ENCODE measurements at places on chromosomes 13 and 19.

DNA sequence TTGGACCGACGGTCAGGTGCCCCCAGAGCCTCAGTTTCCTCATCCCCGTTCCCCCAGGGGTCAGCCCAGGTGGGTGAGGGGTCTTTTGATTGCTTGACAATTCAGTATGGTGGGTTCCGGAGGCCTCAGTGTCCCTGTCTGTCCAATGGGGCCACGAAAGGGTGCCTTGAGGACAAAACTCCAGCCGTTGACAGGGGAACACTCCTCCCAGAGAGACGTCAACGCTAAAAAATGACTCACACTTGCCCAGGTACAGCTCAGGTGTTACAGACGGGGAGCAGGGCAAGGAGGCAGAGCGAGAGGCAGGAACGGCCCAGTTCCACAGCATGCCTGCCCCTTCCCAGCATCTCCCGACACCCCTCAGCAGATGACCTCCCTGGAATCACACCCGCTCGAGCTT lies 1.8 kb downstream of the TNFAIP8L1 start:
- DNase-seq, result no peak

- no peak for DNase-seq
Measured at GRCh38 chr19:7360393-7360984, 11.8 kb downstream of the ARHGEF18 start.

DNA sequence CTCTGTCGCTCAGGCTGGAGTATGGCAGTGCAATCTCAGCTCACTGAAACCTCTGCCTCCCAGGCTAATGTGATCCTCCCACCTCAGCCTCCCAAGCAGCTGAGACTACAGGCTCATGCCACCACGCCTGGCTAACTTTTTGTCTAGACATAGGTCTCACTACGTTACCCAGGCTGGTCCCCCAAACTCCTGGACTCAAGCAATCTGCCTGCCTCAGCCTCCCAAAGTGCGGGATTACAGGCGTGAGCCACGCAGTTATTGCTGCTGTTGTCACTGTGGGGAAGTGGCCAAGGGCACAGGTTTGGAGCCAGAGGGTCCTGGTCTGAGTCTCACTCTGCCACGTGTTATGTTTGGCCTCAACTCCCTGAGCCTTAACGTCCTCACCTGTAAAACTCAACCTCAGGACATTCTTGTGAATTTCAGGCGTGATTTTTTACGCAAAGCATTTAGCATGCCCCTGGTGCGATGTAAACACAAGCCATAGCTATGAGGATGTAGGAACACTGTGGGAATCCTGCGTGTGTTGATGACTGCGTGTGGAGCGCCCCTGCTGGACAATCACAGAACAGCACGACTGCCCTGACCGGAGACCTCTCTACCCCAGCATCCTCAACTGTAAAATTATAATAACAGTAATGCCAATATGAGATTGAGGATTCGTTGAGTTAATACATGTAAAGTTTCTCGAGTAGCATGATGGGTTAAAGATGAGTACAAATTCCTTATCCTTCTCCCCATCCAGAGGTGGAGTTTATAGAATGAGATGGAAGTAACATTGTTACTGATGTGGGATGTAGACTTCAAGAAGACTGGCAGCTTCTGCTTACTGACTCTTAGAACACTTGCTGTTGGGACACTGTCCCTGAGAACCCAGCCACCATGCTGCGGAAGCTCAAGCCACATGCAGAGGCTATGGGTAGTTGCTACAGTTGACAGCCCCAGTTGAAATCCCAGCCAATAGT lies 41.8 kb upstream of the PNMA8B start:
- peak; percentile 44 for DNase-seq

- DNase-seq, result no peak
Measured at GRCh38 chr19:40797963-40798682, 868 bp upstream of the EGLN2 start.

DNA sequence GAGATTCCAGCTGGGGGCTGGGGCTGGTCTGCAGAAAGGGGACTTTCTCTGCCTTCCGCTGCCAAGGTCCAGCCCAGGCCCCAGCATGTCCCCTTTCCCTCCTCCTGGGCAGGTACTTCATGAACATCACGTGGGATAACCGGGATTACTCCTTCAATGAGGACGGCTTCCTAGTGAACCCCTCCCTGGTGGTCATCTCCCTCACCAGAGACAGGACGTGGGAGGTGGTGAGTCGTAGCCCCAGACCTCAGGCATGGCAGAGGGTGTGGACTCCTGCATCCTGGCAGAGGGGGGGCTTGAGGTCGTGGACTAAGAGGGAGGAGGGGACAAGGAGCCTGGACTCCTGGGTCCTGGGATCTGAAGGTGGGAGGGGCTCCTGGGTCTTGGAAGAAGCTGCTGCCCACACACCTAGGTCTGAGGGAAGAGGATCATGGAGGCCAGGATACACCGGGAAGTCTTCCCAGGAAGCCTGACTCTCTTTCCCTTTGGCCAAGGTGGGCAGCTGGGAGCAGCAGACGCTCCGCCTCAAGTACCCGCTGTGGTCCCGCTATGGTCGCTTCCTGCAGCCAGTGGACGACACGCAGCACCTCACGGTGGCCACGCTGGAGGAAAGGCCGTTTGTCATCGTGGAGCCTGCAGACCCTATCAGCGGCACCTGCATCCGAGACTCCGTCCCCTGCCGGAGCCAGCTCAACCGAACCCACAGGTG lies 20.6 kb downstream of the GRIN2D start:
- DNase-seq, result no peak

- DNase-seq, result no peak
Measured at GRCh38 chr13:55577082-55577846, 1563.5 kb upstream of the PRR20A start.

GRCh38 chr19:35041548-35042055 lies at the start of gene HPN:
Gene HPN (plus strand): TSS chr19:35041721. CDS start chr19:35042507, 786 bp downstream.
- DNase-seq, result no peak

DNA sequence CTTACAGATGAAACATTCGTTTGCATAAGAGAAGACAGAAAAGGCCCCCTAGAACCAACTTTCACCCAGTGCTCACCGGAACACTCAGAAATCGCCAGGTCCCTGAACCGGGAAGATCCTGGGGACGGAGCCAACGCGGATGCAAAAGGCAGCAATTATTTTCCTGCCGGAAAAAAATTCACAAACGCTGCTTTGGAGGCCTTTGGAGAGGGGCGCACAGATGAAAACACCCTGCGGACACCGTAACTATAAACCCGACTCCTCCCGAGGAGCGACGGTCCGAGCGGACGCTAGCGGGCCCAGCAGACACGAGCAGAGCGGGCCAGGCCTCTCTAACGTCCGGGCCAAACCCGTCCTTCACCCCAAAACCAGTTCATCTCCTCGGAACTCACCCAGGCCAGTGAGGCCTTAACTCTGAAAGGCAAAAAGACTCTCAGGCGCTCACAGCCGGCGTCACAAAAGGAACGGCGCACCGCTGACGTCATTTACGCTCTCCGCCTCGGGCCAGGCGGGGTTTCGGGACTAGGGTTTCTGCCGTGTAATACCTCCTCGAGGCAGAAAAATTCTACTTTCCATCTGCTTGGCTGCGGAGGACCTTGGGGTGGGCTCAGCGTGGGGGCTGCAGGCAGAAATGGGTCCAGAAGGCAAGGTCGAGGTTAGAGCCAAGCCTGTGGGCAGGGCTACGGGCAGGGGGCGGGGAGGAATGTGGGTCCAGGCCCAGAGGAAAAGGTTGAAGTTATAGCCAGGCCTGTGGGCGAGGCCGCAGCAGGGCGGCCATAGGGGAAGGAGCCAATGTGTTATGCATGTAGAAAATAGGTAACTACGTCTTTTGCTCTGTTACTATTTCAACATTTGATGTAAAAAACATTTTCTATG lies at the start of gene ZNF426:
TSS of gene ZNF426 (minus strand) at position 463 of the 876 bp plus-strand sequence. CDS start 2,413 bp downstream, outside the sequence.
- DNase-seq, result peak; percentile 67

GRCh38 chr13:73146707-73147106 lies 87.9 kb downstream of the KLF5 start:
- no peak for DNase-seq

DNA sequence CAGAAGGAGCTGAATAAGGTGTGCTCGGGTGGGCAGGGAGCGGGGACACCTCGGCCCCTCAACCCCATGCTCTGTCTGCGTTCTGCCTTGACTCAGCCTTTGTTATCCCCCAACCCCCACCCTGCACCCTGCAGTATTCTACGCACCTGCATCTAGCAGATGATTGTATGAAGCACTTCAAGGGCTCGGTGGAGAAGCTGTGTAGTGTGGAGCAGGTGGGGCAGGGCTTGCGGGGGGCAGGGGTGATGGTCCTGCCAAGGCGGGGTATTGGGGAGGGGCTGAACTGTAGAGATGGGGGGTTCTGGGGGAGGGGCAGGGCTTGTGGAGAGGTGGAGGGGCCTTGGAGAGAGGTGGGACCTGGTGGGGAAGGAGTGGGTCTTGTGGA lies 6.1 kb downstream of the STXBP2 start:
- DNase-seq, result no peak

DNA sequence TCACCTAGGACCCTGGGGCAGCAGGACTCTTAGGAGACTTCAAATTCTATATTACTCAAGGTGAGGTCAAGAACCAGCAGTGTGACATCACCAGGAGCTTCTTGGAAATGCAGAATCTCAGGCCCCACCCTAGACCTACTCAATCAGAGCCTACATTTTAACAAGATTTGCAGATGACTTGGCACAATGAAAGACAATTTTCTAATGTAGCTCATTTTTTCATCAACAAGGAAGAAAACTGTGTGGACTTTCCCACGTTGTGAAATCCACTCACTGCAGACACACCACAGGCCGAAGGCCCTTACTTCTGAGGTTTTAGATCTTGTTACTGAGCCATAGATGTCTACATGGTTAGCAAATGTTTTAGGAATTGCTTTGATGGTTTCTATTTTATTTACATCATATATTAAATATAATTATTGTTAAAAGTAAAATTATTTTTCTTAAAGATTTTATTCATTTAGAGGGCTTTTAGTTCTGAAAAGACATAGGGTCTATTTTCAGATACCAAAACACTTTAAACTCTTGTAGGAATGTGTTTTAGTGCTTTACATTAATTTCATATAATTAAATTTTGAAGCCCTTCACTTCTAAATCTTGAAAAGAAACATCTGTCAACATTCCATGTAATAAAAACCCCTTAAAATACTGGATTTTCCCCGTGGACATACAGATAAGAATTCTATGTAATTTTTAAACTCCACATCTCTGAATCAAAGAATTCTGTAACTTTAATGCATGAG lies 18.5 kb upstream of the STARD13 start:
- DNase-seq, result no peak

DNA sequence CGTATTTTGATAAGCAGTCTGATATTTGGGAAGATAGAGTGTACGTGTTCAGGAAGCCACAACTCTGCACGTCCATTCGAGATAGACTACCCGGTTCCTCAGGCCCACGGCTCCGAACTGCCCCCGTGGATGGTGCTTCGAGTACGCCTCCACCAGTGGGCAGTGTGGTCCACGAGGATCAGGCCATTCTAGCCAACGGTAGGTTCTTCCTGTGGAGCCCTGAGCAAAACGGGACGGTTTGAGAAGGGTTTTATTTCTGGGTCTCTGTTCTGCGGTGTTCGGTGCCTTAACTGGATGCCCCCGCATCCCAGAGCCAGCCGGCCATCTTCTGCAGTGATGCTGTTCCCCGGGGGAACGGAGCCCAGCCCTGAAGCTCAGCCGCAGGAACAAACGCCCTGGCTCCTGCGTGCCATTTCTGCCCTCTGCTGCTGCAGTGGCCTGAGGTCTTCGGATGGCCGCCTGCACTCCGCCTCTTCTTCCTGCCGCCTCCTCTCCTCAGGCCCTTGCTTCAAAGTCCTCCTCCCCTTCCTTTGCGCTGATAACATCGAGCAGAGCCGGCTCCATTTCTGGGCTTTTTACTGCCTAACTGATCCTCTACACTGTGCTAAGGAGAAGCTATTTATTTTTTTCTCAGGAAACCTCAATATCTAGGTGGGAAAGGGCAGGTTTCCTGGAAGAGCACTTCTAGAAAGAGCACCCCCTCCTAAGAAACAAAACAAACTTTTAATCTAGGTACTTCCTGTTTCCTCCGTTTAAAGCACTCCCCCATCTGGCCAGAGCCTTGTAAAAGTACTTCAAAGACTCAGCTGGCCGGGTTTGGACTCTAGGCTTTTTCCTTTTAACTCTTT lies 36.2 kb upstream of the SLC46A3 start:
- DNase-seq, result peak; percentile 32

DNA sequence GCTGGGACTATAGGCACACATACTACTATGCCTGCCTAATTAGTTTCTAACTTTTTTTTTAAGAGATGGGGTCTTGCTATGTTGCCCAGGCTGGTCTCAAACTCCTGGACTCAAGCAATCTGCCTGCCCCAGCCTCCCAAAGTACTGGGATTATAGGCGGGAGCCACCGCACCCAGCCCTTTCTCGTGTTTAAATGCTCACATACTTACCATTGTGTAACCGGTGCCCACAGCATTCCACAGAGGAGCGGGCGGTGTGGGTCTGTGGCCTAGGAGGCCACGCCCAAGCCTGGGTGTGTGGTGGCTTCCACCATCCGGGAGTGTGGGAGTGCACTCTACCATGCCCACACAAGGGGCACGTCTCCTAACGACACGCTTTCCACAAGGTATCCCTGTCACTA lies 7.7 kb downstream of the LMNB2 start:
- DNase-seq, result no peak

GRCh38 chr19:30703645-30704044 lies 331.5 kb downstream of the ZNF536 start:
- DNase-seq, result no peak

DNA sequence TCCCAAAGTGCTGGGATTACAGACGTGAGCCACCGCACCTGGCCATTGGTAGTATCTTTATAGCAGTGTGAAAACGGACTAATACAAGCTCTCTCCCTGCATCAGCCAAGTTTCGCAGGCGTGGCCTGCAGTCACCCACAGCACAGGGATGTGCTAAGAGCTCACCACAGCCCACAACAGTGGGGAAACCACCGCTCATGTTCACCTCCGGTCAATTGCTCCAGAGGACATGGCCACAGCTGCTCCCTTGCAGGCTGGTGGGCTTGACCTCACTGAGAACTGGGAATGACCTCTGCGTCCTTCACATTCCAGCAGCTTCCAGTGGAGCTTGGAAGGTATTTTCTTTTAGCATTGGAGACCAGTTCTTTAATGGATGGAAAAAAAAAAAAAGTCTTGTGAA lies 156.4 kb downstream of the KCTD15 start:
- no peak for DNase-seq

GRCh38 chr13:28333204-28333881 lies 161.6 kb downstream of the FLT1 start:
- DNase-seq, result no peak

DNA sequence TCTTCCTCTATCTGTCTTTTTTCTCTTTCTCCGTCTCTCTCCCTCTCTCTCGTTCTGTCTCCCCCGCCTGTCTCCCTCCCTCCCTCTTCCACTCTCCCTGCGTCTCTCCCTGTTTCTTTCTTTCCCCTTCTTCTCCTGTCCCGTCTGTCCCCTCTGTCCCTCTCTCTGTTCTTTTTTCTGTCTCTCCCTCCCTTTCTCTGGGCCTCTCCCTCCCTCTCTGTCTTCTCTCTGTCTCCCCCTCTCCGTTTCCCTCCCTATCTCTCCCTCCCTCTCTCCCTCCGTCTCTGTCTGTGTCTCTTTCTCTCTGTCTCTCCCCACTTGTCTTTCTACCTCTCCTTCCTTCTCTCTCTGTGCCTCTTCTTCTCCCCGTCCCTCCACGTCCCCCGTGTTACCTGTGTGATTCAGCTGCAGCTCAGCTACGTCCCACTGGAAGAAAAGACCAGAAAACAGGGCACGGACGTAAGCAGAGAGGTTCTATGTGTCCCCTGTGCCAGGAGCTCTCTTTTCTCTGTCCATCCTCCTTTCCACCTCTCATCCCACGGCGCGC lies 1.2 kb downstream of the CD70 start:
- no peak for DNase-seq

All from tibial nerve (tissue), 4 donors.